ENCODE measurements at places on chromosomes 5 and 9. TPM values are rescaled to one million over a fixed set of nuclear protein-coding genes. Genes with fewer than 3 reads are reported as not detected.

The TAS2R1 gene
- not detected for total RNA-seq

The ENG gene
- 11.6 TPM for total RNA-seq

The CLIC3 gene
- total RNA-seq: not detected

- DNase-seq: peak; percentile 65
These were observed 42.3 kb upstream of the MATR3 start for GRCh38 chr5:139251281-139251687.

- no peak for DNase-seq
These were observed at the start of gene LPAR1 for GRCh38 chr9:111038331-111039230. Gene LPAR1 (minus strand): TSS chr9:111038470. CDS start chr9:110972117, 66,353 bp downstream.

GRCh38 chr5:169286572-169287300, 14.2 kb downstream of the SLIT3 start:
- no peak for DNase-seq

- no peak for DNase-seq
These were observed 1127.5 kb downstream of the TAF11L14 start for GRCh38 chr5:18761801-18762200.

The CCDC192 gene
- not detected for total RNA-seq

DNA sequence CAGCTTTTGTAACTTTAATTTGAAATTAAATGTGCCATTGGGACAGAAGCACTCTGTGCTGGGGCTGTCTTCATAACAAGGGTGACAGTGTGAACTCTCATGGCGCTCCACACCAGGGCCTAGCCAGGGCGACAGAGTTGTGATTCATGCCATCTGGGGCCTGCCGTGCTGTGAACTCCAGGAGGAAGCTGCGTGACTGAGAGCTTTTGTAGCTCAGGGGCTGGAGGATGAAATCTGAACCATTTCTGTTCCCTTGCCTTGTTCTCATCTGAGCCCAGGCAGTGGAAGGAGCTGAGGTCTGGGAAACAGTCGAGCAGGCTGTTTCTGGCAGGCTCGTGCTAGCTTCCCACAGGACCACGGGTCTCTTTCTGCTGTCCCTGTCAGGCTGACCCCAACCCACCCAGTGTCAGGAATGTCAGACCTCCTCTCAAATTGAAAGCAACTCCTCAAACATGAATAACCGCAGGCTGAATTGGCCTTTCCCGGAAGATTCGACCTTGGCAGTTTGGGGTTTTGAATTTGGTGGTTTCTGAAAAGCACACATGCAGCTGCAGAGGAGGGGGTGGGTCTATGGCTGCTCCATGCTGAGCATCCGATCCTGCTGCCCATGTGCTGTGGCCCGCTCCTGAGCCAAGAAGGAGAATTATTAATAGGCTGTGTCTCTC, 69.2 kb upstream of the RPS23 start:
- peak; percentile 19 for DNase-seq

The PCDHA9 gene
- total RNA-seq: not detected

Measured in activated naive CD4-positive, alpha-beta T cell treated with anti-CD3 and anti-CD28 coated beads for 36 hours (primary cell).